ENCODE measurements at places on chromosomes 13 and 19.

DNA sequence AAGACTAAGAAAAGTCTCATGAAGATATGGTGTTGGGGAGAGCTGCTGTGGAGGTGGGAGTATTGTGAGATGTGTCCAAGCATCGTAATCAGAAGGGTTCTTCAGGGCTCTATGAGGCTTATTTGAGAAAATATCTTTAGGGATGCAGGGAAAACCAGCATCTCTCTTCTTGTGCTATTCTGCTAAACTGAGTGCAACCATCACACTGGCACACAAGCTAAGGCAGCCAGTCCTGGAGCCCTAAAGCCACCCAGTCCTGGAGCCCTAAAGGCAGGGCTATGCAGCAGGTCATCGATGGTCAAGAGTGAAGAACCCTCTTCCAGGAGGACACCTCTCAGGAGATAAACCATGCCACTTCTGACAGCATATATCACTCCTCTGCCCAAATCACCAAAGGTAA, 445.2 kb upstream of the MIR17HG start:
- no peak for DNase-seq

DNA sequence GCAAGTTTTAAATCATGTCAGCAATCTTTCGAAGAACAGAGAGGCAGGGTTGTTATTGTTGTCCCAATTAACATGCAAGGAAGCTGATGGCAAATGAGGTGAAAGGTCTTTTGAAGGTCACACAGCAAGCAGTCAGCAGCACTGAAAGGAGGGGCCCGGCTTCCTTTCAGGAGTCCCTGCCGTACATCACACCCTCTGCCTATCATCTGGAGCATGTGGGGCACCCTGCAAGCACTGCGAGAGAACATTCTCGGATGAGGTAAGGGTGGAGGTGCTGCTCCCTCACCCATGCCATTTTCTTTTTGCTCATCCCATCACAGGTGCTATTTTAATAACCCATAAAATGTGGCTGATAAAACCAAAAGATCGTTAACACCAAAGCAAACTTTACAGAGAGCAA, 111.2 kb downstream of the ENOX1 start:
- DNase-seq = no peak

DNA sequence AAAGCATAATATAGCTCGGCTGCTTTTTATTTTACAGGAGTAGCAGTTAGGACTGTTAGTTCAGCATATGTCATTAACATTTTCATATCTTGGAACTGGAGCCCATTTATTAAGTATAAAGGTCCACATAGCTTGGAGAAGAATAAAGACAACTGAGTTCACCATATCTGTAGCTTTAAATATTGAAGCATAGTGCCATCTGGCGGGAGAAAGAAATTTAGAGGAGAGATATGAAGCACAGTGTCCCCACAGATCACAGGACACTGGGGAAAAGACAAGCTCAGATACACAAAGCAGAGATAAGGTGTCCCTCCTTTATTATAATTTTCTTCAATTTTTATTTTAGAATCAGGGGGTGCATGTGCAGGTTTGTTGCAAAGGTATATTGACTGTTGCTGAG, 104.7 kb upstream of the FREM2 start:
- DNase-seq = no peak

- DNase-seq = no peak
These were observed 105.5 kb downstream of the TEX26 start for GRCh38 chr13:31037874-31038500.

GRCh38 chr19:37928527-37929286, 21.7 kb downstream of the SIPA1L3 start:
- DNase-seq = no peak

- no peak for DNase-seq
These were observed 207.8 kb downstream of the RFC3 start for GRCh38 chr13:34025746-34026145.

DNA sequence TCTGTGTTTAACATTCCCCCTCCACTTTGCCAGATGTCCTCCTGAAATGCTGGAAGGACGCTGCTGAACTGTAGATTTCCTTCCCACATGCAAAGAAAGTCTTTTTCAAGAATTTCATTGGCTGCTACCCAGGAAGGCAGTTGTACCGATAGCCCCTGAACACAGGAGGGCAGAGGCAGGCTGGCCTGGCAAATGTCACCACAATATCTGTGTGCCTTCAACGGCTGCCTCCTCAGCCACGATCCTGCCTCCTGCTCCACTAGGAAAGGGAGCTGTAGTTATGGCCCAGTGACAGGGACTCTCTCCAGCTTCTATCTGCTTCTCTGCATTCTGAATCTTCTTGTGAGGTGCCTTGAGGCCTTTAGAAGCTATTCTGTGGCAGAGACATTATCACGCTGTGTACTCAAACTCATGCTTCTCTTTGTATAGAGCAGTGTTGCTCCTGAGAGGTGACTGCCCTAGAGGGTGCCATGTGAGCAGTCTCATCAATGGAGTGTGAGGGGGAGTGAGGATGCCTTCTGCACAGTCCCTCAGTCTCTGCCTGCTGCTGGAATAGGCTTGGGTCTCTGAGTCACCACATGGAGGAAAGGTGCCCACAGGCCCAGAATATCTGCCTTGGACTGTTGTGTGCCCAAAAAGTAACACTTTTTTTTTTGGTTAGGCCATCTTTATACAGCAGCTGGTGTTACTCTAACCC, 279.8 kb downstream of the DNAJC15 start:
- DNase-seq = no peak

DNA sequence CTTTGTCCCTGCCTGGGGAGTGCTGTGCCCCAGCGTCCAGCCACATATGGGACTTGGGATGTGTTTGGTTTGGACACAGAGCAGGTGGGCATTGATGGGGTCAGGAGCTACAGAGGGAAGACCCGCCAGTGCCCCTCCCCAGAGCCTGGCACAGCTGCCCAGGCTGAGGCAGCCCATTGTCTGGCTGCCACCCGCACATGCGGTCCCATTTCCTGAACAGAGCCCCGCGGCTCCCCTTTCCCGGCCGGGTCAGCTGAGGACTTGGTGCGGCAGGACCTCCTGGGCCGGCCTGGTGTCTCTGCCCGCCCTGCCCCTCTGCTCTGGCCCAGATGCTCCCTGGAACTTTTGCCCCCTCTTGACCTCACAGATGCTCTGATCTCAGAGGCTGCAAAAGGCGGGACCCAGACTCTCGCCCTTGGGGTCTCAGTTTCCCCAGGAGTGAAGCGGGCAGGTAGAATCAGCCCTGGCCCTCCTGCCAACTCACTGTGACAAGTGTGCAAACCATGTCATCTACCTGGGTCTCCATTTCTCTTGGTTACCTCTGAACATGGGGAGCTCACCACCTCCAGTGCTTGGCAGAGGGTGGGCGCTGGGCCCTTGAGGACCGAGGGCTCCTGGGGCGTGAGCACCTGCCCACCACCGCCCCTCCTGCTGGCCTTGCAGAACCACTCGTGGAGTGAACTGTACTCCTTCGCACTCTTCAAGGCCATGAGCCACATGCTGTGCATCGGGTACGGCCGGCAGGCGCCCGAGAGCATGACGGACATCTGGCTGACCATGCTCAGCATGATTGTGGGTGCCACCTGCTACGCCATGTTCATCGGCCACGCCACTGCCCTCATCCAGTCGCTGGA, 17.8 kb downstream of the HCN2 start:
- DNase-seq = no peak

GRCh38 chr13:107587681-107588080, 627.7 kb downstream of the LIG4 start:
- no peak for DNase-seq

All from activated T-cell treated with anti-CD3 and anti-CD28 coated beads for 4 hours (primary cell).